ENCODE measurements at places on chromosomes 1 and 21.
A peak's percentile ranks its signal among the peaks of the same experiment; 100 is the strongest.

DNA sequence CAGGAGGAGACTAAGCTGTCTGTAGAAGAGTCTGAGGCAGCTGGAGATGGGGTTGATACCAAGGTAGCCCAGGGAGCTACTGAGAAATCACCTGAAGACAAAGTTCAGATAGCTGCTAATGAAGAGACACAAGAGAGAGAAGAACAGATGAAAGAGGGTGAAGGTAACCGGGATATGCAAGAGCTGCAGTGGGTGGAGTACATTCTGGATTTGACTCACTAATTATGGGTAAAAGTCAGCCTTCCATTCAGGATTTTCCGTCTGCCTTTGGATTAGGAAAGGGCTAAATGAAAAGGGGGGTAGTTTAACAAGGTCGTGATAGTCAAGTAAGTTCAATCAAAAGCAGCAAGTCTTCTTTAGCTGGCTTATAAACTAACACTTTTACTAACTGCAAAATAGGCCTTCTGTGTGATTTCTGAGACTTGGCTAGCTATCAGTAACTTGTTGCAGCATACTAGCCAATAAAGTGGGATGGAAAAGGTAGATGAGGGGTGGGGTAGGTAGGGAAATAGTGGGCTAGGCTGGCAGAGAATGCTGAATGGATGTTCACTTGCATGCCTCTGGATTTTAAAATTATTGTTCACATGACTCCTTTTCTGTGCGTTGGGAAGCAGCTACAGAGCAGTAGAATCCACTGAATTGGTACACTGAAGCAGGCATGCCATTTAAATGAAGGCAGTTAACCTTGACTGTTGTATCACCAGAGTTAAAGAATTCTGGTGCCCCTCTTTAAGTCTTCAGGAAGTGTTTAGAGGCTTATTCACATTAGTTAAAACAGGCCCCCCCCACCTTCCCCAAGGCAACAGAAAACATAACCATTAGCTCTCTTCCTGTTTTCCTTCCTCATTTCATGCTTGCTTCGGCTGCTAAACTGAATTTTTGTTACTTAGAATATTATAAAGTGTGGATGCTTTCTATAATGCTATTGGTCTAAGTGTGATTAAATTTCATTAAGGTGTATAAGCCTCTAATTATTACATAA, 15.4 kb downstream of the CCDC17 start:
- DNase-seq: no peak

DNA sequence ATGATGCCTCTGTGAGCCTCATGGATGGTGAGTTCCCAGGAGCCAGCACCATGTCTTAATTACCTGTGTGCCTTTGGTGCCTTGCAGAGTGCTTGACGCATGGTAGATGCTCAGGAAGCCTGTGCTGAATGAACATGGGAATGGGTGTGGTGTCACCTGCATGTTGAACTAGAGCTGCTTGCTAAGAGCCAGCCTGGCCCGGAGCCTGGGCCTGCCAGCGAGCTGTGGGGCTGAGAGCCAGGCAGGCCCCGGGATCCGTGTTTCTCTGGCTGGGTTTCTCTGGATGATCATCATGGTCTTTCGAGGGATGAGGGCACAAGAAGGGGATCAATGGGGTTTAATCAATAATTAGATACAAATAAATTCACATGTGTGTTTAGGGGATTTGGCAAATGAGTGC, 6.7 kb upstream of the TEX35 start:
- no peak for DNase-seq

- DNase-seq: no peak
Observed at GRCh38 chr21:26962621-26963181, 4.2 kb downstream of the ADAMTS5 start.

- DNase-seq: no peak
Observed at GRCh38 chr1:26023826-26024225, 2.3 kb downstream of the EXTL1 start.

- DNase-seq: no peak
Observed at GRCh38 chr1:187003353-187003752, 174.6 kb downstream of the PLA2G4A start.

- DNase-seq: peak; percentile 36
Observed at GRCh38 chr1:10866321-10867093, 70.1 kb upstream of the CASZ1 start.

GRCh38 chr1:55043011-55043410, 3.7 kb downstream of the PCSK9 start:
- DNase-seq: no peak

GRCh38 chr1:32992489-32993323, 28.1 kb upstream of the RNF19B start:
- DNase-seq: peak; percentile 96

DNA sequence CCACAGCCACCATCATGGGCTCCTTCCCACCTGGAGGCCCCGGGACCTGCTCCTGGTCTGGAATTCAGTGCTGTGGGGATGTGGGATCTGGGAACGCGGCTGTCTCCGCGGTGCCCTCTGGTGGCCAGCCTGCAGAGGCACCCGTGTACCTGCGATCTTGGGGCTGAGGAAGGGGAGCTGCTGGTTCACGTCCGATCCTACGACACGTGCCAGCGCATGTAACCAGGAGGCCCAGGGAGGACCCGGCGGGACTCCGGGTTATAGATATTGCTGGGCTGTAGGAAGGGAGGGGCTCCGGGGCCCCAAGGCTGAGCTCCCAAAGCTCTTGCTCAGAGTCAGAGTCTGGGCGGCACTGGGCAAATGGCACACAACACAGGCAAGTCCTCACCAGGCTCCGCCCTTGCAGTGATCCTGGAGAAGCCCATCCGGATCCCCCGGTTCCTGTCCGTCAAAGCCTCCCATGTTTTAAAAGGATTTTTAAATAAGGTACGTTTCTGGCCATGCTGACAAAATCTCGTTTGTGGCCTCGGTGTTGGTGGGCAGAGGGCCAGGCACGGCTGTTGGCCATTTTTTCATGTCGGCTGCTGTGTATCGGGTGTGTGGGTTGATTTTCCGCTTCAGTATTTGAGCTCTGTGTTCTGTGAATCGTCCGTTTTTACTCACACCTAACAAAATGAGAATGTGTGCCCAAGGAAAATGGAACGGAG, 20.1 kb downstream of the FAAP20 start:
- DNase-seq: peak; percentile 95

DNA sequence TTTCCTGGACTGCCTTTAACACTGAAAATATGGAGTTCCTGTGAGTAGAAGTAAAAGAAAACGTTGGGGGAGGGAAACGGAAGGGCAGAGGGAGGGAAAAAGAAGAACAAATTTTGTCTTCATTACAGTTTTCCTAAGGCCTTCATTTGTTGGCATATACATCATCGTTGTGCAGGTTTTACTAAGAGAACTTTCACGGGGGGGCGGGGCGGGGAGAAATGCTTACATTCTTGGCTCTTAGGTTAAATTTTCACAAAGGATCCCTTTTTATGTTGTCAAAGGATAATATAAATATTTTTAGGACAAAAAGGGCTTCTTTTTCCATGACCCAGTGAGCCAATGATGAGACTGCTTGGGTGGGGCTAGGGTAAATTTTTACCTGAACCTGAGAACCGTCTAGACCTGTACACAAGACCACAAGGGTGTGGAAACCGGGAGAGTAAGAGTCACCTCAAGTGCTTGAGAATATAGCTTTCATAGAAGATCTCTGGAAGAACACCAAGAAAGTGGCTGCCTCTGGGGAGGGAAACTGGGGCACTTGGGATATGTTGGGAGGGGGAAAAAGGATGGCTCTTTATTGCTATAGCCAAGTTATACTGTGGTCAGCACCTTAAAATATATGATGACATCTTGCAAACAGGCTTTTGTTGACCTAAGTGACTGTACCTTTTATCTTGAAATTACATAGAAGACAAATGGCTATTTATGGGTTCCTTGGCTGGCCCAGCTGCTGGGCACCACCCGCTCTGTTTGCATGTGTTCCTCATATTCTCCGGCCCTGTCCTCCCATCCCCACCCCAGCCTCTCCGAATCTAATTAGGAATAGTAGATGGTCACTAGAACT, 2.0 kb upstream of the UTP25 start:
- no peak for DNase-seq
